Activated naive CD8-positive, alpha-beta T cell treated with anti-CD3 and anti-CD28 coated beads, Interleukin-2, amount 50 U/mL, for 24 hours (primary cell): ENCODE measurements at places on chromosomes 16 and 17.

DNA sequence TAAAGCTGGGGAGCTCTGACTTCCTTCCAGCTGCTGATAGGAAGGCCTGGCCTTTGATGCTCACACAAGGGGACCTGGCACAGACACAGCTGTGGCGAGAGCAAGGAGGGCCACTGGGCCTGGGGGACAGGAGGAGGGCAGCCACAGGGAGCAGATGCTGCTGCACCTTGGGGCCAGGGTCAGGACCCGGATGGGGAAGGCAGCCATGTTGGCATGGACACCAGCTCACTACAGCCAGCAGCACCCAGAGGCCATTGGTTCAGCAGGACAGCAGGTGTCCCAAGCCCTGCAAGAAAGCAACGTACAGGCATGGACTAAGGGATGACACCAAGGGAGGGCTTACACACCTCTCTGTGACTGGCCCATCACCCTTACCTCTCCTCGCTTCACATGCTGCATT, 8.0 kb upstream of the RNF112 start:
- H3K4me3 ChIP-seq, result no peak overlapping the region
- H3K4me1 ChIP-seq, result no peaks in the 10 kb centered on the region
- H3K36me3 ChIP-seq, result no peaks in the 10 kb centered on the region

- DNase-seq, result no peak
- H3K27me3 ChIP-seq, result peaks cover 5% of the 10 kb centered on the region
- no peak within 1 kb of the TSS for H3K27ac ChIP-seq
- H3K4me3 ChIP-seq, result no peak within 1 kb of the TSS
- H3K4me1 ChIP-seq, result no peaks in the 10 kb centered on the region
- no peaks in the 10 kb centered on the region for H3K36me3 ChIP-seq
Observed at GRCh38 chr16:31393056-31393455, at the start of gene ITGAD. TSS of gene ITGAD (plus strand) at chr16:31393335. CDS start at chr16:31393361, 26 bp downstream.

- no peak overlapping the region for H3K4me3 ChIP-seq
- H3K36me3 ChIP-seq, result no peaks in the 10 kb centered on the region
- H3K4me1 ChIP-seq, result no peaks in the 10 kb centered on the region
- DNase-seq, result no peak
- H3K27me3 ChIP-seq, result no peaks in the 10 kb centered on the region
Observed at GRCh38 chr16:9318764-9319163, 227.3 kb downstream of the HAPSTR1 start.

DNA sequence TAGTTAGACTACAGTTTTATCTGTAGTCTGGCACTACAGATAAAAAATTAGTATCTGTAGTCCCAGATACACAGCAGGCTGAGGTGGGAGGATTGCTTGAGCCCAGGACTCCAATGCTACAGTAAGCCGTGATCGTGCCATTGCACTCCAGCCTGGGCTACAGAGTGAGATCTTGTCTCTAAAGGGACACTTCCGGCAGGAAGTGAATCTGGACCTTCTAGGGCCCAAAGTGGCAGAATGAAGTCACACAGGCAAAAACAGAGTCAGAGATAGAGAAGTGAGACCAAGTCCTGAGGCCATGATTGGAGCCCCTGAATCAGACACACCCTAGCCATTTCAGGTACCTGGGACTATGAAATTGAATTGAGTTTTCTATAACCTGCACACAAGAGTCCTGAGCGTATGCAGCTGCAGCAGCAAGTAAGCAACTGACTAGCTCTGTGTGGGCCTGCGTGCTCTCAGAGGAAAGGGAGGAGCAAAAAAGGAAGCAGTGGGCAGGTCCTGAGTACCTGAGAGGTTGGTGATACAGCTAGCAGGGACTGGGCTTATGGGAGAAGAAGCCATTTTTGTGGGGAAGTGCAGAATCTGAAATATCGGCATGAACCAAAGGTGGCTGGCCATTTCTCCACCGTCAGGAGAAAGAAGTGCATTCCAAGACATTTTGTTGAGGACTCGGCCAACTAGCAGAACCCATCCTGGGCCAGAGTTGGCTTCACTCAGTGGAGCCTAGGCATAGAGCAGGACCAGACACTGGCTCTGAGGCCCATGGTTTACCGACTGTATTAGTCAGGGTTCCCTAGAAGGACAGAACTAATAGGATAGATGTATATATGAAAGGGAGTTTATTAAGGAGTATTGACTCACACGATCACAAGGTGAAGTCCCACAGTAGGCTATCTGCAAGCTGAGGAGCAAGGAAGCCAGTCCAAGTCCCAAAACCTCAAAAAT, 27.2 kb upstream of the BRD7 start:
- H3K4me3 ChIP-seq, result no peak overlapping the region
- no peaks in the 10 kb centered on the region for H3K36me3 ChIP-seq
- no peaks in the 10 kb centered on the region for H3K27me3 ChIP-seq
- no peak overlapping the region for H3K27ac ChIP-seq
- no peak for DNase-seq

GRCh38 chr17:43365356-43365755, 33.4 kb upstream of the ARL4D start:
- H3K27me3 ChIP-seq, result peaks cover 5% of the 10 kb centered on the region
- no peak overlapping the region for H3K4me3 ChIP-seq
- no peak overlapping the region for H3K27ac ChIP-seq
- peaks cover 67% of the 10 kb centered on the region for H3K4me1 ChIP-seq
- DNase-seq, result no peak
- peaks cover 5% of the 10 kb centered on the region for H3K36me3 ChIP-seq

DNA sequence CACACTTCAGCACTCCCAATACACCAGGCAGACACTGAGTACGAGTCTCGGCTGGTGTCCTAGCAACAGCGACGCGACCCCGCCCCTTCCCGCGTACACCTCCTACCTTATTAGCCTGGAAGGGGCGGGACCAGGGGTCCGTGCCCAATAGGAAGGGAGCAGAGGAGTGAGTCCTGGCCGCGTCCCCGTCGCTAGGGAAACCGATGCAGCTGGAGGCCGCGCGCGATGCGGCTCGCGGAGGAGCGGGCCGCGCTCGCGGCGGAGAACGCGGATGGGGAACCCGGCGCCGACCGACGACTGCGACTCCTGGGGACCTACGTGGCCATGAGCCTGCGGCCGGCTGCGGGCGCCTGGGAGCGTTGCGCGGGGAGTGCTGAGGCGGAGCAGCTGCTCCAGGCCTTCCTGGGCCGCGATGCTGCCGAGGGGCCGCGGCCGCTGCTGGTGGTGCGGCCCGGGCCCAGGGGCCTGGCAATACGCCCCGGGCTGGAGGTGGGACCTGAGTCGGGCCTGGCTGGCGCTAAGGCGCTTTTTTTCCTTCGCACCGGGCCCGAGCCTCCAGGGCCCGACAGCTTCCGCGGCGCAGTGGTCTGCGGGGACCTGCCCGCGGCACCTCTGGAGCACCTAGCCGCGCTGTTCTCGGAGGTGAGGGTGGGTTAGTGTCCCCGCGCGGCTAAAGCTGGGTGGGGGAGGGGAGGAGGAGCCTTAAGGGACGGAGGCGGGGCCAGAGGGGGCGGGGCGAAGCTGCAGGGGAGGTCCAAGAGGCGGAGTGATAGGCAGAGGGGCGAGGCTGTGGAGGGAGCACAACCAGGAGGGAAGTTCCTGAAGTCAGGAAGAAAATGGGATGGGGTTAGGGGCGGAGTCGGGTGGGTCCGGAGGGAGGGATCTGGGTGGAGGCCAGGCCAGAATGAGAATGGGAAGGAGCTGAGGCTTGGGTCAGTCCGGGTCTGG, at the start of gene DNAH9:
Gene DNAH9 (plus strand): TSS at position 197 of the 948 bp plus-strand sequence. CDS start 29 bp downstream, at position 226.
- no peaks in the 10 kb centered on the region for H3K36me3 ChIP-seq
- peaks cover 15% of the 10 kb centered on the region for H3K27me3 ChIP-seq
- no peaks in the 10 kb centered on the region for H3K4me1 ChIP-seq
- H3K27ac ChIP-seq, result no peak within 1 kb of the TSS
- DNase-seq, result peak; percentile 3
